ENCODE measurements at places on chromosomes 6 and 20.

DNA sequence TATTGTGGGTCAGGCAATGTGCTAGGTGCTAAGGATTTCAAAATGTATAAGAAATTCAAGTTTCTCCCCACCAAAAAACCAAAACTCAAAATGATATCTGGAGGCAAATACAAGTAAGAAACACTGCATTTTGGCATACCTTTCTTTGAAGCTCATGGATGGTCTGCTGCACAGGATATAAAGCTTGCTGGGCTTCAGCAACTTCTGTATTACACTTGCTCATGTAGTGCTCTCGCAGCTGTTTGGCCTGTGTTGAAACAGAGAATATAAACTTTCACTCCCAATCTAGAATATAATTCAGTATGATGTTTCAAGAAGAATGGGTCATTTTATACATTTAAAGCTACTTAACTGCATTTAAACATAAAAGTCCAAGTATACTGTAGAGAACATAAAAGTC, 39.6 kb downstream of the SHPRH start:
- DNase-seq = no peak

DNA sequence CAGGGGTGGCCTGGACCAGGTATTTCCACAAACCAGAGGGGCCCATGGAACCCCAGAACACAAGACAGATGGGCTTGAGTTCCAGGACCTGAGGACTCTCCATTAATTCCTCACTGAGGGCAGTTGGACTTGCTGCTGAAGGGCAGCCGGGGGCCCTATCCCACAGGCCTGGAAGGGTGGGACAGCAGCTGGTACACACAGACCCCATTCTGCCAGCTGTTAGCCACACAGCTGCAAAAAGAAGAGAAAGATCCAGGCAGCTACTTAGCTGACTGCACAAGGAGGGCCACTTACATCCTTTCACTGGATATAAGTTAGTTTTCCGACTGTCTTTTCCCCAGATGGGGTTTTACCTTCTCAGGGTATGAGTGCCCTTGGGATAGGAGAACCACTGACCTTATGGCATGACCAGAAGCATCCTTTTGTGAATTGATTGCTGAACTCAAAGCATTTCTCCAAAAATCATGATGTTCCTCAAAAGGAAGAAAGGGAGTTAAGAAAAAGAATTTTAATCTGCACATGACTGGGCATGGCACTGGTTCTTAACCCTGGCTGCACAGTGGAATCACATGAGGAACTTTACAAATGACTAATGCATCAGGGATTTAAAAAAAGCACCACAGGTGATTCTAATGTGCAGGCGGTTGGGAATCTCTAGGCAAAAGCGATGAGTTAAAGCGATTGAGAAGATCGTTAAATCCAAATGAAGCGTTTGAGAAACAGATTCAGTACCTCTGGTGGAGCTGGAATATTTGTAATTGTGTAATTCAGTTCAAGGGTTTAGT, 199.4 kb downstream of the TFAP2A start:
- no peak for DNase-seq

DNA sequence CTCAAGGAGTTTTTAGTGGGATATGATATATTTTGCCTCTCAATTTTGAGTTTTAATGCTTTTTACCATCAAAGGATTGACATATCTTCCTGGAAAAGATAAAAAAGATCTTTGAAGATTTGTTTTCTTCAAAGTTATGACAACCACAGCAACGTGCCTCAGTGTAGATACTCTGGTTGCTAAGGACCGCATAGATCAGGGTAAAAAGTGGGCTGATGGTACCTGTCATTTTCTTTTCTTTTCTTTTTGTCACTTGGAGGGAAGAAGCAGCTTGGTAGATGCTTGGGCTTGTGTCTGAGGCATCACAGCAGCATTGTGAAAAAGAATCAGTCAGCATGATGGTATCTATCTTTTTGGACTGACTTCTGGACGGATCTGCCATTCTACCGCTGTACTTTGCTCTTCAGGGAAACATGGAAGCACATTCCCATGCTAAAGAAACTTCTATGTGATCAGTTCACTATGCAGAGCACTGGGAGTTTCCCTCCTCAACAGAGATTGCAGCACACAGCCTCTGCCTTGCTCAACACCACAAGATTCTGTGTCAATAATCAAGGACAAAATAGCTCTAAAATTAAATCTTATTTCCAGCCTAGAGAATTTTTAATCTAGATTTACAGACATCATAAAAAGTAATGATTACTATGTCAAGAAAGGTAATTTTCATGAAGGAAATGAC, 54.8 kb upstream of the SGK1 start:
- DNase-seq = no peak

- peak; percentile 63 for DNase-seq
These were observed 927 bp downstream of the ASXL1 start for GRCh38 chr20:32358883-32359632.

GRCh38 chr6:163064397-163064796, 336.6 kb downstream of the PACRG start:
- DNase-seq = no peak

DNA sequence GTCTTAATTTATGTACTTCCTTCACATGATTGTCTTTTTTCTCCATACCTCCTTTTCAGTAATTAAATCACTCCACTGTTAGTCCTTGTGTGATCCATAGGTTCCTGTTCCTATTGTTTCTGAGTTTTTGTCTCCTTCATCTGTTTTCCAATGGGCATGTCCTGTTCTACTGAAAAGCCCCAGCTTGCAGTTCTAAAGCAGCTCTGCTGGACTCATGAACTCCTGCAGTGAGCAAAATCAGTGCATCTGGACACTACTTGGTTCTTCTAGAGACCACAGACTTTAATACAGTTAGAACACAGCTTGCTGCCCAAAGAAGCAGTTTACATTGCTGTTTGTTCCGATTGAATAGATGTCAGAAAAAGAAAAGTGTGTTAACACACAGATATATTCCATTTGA, 593.3 kb upstream of the HS3ST5 start:
- DNase-seq = no peak

DNA sequence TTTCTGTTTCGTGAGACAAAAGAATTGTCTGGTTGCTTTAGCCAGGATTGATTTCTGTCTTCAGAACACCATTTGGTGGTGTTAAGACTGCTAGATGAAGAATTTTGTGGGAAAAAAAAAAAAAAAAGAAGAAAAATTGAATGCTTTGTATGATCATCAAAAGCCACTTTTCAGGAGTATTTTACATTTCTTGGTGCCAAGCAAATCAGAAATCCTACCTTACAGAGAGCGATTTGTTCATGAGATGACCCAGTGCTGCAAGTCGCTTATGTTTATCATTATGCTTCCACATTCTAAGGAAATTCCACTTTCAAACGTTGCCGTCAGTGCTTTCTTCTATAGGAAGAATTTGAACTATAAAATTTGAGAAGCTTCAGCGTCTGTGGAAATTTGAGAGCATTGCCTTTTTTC, 228.7 kb downstream of the BCKDHB start:
- no peak for DNase-seq

DNA sequence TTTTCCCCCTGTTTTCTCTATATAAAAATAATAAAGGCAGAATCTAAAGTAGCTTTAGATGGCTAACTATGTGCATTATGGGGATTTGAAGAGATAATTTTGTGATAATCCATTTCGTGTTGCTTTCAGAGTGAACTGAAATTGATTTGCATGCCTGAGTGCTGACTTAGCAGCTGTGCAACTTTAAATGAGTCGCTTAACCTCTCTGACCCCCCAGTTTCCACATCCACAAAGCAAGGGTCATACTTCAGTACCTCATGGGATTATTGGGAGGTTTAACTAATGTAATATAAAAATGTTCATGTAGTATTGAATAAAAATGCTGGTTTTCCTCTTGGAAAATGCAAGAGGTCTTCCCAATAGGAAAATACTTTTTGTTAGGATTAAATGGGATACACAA, 63.8 kb upstream of the FABP7 start:
- DNase-seq = no peak

- no peak for DNase-seq
These were observed 21.6 kb upstream of the ZBTB2 start for GRCh38 chr6:151412909-151413308.

DNA sequence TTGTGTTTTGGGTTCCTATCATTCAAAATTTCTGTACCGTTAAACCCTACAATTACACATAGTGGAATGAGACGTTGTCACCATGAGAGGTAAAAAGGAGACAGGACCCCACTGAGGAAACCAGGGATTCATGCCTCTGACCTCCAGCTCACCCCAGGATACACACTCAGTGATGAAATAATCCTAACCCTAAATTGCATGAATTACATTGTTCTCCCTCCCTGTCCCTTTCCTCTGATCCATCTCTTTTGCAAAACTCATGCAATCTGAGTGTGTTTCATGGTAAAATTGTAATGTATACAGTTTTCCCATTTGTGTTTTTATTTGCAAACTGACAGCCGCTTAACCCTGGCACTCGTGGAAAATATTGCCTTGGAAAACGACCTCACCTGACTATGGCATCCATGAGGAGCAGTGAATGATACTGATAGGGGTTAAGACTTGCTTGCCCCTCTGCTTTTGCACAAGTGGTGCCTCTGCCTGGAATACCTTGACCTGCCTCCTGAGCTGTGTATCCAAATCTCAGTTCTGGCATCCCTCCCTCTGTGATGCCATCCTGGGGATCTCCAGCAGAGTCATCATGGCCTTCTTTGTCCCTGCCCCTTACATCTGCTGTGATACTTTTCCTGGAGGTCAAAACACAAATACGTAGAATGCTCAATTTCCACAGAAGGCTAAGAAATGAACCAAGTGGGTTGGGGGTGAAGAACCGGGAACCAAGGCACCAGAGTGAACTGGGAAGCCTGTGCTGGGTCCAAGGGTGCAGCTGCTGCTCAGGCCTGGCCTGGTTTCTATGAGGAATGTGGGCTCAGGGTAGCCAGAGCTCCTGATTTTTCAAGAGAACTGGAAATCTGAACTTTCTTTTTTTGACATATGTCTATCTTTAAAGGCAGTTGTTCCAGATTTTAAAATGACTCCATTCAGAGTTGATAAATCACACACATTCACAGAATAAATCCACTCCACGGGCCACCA, 211.6 kb upstream of the ZNF217 start:
- no peak for DNase-seq

DNA sequence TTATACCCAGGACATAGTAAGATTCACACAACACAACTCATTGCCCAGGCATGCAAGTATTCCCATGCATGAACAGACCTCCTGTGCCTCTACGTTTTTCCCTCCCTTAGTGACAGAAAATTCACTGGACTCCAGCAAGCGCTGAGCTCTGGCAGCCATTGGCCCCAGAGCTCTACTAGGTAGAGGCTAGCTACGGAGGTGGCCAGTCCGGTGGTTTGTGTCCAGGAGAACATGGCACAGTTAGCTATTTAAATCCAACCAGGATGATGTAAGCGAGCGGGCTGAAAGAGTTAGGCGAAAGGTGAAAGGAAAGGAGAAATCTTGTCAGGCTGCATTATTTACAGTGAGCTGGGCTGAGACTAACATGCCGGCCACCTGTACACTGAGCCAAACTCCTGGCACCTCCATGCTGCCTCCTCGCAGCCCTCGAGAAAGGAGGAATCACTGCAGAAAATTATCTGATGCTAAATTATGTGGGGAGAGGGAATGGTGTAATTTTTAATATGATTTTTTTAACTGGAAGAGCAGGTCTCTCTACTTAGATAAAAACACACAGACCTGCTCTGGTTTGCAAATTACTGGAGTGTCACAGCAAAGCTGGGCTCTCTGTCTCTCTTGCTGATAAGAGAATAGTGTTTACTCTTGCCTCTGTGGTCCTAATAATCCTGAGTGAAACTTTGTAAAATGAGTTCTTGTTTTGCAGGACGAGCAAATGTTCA, 50.1 kb upstream of the ARMC2 start:
- DNase-seq = no peak

DNA sequence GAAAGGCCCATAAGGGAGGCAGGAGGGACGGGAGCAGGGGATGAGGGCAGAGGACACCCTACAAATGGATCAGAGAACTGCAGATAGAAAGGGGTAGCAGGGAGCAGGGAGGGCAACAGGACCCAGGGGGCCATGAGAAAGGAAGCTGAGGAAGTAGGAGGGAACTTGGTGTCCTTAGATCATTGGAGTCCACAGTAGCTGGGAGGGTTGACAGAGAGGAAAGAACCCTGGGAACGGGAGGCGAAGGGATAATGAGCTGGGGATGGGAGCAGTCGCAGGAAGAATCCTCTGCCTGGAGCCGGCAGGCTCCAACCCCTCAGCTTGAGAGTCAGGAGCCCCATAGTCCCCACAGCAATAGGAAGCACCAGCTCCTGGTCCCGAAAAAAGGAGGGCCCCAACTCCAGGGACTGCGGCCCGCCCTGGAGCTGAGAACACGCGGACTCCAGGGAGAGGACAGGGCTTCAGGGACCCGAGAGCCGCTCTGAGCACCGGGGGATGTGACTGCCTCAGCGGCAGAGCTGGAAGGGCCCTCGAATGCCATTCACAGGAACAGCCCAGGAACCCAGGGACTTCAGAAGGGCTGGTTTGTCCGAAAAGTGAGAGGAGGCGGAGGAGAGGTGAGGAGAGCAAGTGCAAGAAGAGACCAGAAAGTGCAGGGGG, 32.7 kb downstream of the HLA-A start:
- DNase-seq = no peak

DNA sequence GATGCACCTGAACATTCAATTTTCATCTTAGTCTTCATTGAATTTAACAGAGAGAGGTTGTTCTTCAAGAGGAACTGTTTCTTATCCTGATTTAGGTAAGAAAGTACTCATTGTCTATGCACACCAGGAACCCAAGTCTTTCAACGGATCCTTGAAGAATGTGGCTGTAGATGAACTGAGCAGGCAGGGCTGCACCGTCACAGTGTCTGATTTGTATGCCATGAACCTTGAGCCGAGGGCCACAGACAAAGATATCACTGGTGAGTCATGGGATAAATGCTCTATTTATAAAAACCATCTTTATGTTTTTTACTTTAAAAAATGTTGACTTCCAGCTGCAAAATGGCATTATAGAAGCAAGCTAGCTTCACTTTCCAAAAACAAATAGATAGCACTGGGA, 10.2 kb downstream of the NQO2 start:
- DNase-seq = no peak

DNA sequence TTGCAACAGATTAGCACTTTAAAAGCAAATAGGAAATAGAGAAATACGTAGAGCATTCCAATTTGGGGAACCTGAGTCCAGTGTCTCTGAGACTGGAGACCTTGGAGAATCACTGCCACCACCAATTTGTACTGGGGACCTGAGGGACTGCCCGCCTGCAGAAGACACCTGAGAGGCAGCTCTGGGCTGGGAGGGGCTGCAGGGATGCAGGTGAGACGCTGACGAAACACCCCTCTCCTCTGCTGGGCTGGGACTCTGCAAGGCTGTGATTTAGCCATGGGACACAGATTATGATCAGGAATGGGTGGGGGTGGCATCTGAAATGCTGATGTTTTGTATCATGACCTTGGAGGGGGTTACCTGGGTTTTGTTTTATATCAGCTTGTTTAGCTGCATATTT, 7.0 kb upstream of the APMAP start:
- no peak for DNase-seq

GRCh38 chr20:9789131-9789530, 49.7 kb downstream of the PAK5 start:
- DNase-seq = no peak

DNA sequence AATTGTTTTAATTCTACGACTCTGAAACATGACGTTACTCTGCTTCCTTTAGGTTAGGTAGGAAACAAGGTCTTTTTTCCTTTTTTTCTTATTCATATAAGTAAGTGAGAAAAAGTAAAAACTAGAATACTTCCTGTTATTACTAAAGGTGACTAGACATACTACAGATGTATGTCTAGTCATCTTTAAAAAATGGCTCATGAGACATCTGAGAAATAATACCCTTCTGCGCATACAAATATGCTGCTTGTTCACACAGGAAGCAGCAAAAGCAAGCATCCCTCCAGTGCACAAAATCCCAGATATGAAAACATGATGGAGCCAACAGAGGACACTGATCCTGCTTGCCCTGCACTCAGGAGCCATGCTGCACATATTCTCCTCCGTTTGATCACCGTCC, 699.1 kb downstream of the EPM2A start:
- no peak for DNase-seq

Measured in stimulated activated CD8-positive, alpha-beta memory T cell treated with anti-CD3 and anti-CD28 coated beads, Interleukin-2, amount 100 ng/mL, for 1 hour (primary cell).